ENCODE measurements at places on chromosomes 4 and X.

- no peaks in the 10 kb centered on the region for H3K27me3 ChIP-seq
- H3K27ac ChIP-seq, result no peak overlapping the region
- no peak overlapping the region for H3K4me3 ChIP-seq
- no peaks in the 10 kb centered on the region for H3K4me1 ChIP-seq
- peaks cover 26% of the 10 kb centered on the region for H3K36me3 ChIP-seq
Measured at GRCh38 chr4:168380290-168380689, 61.7 kb upstream of the DDX60 start.

DNA sequence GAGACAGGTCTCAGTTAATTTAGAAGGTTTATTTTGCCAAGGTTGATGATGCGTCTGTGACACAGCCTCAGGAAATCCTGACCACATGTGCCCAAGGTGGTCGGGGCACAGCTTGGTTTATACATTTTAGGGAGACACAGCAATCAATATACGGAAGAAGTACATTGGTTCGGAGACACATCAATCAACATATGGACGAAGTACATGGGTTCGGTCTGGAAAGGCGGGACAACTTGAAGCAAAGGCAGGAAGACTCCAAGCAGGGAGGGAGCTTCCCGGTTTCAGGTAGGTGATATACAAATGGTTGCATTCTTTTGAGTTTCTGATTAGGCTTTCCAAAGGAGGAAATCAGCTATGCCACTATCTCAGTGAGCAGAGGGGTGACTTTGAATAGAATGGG, 225.2 kb upstream of the ZFP42 start:
- no peaks in the 10 kb centered on the region for H3K36me3 ChIP-seq
- no peak overlapping the region for H3K4me3 ChIP-seq
- DNase-seq, result no peak
- no peaks in the 10 kb centered on the region for H3K4me1 ChIP-seq
- H3K27me3 ChIP-seq, result no peaks in the 10 kb centered on the region
- no peak overlapping the region for H3K27ac ChIP-seq

DNA sequence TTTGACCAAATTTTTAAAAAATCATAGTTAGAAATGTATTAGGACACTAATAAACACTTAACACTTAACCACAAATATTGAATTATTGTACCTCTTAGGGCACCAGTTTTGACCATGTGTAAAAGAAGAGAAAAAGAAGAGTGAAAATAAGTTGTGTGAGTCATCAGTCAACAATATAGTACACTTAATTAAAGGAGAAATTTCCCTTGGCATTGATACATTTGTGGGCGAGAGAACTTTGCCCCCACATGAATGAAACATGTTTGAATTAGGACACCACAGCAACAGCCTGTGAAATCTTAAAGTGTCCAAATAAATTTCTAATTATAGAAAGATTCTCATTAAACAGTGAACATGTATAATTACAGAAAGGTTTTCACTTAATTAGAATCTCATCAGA, 1292.8 kb upstream of the TENM3 start:
- H3K4me3 ChIP-seq, result no peak overlapping the region
- DNase-seq, result no peak
- no peaks in the 10 kb centered on the region for H3K27me3 ChIP-seq
- H3K4me1 ChIP-seq, result no peaks in the 10 kb centered on the region
- H3K36me3 ChIP-seq, result no peaks in the 10 kb centered on the region
- no peak overlapping the region for H3K27ac ChIP-seq

DNA sequence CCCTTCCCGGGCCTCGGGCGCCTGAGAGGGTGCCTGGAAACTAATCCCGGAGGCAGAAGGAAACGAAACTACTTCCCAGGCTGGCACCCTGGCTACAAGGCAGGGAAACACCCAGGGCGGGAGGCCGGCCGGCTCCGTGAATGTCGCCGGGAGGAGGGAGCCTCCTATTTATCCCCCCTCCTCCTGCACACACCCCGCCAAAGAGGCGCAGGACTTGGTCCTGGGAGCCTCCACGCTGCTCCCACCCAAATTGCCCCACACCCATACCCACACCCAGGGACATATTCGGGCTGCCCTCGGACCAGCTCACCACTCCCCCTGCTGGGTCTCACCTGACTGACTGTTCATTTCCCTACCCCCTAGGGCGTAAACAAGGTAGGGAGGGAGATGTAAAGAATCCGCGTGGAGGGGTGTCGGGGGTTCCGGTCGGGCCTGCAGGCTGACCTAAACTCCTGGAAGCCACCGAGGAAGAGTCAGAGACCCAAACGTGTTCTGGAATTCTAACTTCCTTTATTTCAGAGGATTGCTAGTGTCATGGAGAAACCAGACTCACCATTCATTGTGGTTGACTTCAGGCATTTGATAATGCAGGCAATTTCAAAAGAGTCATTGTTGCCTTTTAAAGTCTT, at the start of gene BTC:
Gene BTC (minus strand): TSS at position 142 of the 629 bp plus-strand sequence. CDS start 198 bp downstream, outside the sequence.
- peaks cover 15% of the 10 kb centered on the region for H3K4me1 ChIP-seq
- H3K4me3 ChIP-seq, result peak within 1 kb of the TSS; percentile 52
- H3K36me3 ChIP-seq, result no peaks in the 10 kb centered on the region
- DNase-seq, result no peak

GRCh38 chr4:87166296-87166854, 54.0 kb downstream of the KLHL8 start:
- no peak for DNase-seq
- no peaks in the 10 kb centered on the region for H3K4me1 ChIP-seq
- H3K4me3 ChIP-seq, result no peak overlapping the region
- H3K27ac ChIP-seq, result no peak overlapping the region
- no peaks in the 10 kb centered on the region for H3K36me3 ChIP-seq
- no peaks in the 10 kb centered on the region for H3K27me3 ChIP-seq

DNA sequence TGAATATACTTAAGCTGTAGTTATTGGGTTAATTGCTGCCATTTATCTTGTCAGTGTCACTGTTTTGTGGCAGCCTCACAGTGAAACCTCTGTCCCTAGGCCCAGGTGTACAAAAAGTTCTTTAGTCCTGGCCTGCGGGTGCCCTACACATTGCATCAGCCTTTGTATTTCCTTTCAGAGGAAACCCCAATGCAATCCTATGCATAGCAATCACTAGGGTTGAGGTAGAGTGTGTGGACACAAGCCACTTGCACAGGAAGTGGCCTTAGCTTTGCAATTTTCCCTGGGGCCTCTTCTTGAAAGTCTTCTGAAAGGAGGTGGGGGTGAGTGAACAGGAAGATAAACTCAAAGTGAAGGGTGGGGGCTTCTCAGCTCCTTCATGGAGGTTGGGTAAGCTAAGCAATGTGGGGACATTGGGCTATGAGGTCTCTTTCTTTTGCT, 27.8 kb downstream of the VSIG4 start:
- no peaks in the 10 kb centered on the region for H3K36me3 ChIP-seq
- no peak overlapping the region for H3K4me3 ChIP-seq
- H3K4me1 ChIP-seq, result no peaks in the 10 kb centered on the region
- DNase-seq, result no peak
- no peak overlapping the region for H3K27ac ChIP-seq

DNA sequence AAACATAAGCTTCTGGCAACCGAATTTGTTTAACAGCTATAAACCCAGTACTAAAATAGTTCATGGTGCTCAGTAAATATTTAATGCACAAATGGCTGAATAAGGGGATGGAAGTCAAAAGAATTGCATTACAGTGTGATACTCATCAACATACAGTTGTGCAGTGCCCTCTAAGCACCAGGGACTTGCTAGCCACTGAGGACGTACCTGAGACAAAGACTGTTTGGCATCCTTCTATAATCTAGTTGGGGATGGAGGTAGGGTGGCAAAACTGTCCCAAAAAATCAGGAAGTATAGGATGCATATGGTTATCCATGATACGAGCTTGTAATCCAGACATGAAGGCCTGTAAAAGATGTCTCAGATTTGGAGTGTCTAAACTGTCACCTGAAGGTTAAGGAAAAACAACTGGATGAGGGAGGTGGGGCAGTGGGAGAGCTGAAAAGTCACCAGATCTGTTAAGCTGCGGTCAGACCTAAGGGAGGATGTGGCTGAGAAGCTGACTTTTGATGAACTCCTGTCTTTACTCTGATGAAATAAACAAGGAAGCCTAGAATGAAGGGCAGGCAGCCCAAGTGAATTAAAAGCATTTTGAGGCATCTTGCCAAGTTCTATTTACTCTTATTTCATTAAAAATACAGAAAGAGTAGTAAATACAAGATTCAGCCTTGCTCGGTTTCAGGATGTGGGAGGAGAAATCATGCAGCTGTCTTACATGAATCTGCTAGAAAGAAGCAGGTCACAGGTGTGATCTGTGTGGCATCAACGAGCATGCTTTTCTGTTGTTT, 12.0 kb upstream of the CD38 start:
- H3K4me1 ChIP-seq, result no peaks in the 10 kb centered on the region
- H3K27ac ChIP-seq, result no peak overlapping the region
- no peaks in the 10 kb centered on the region for H3K36me3 ChIP-seq
- no peak overlapping the region for H3K4me3 ChIP-seq
- no peaks in the 10 kb centered on the region for H3K27me3 ChIP-seq
- DNase-seq, result no peak

DNA sequence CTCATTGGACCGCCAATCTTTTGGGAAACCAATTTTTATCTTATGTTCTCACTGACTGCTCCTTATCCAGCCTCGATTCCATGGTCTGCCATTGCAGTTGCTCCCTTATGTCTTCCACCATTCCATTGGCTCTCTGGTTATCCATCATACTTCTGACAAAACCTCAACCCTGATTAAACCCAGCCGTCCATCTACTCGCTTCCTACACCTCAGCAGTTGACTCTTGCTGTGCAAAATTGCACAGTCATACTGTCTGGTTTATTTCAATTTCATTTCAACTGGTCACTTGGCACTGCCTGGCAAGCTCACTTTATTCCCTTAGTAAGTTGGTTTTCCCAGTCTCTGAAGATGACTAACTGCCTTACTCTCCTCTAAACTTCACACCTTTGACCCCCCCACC, 26.2 kb downstream of the ARL9 start:
- peaks cover 9% of the 10 kb centered on the region for H3K4me1 ChIP-seq
- H3K4me3 ChIP-seq, result no peak overlapping the region
- DNase-seq, result no peak
- no peaks in the 10 kb centered on the region for H3K27me3 ChIP-seq

GRCh38 chr4:93409035-93409434, 419.5 kb upstream of the ATOH1 start:
- DNase-seq, result no peak
- no peak overlapping the region for H3K27ac ChIP-seq
- no peak overlapping the region for H3K4me3 ChIP-seq
- H3K36me3 ChIP-seq, result no peaks in the 10 kb centered on the region
- no peaks in the 10 kb centered on the region for H3K4me1 ChIP-seq
- H3K27me3 ChIP-seq, result no peaks in the 10 kb centered on the region

GRCh38 chr4:161256716-161257115, 907.1 kb downstream of the FSTL5 start:
- H3K4me3 ChIP-seq, result no peak overlapping the region
- DNase-seq, result no peak

DNA sequence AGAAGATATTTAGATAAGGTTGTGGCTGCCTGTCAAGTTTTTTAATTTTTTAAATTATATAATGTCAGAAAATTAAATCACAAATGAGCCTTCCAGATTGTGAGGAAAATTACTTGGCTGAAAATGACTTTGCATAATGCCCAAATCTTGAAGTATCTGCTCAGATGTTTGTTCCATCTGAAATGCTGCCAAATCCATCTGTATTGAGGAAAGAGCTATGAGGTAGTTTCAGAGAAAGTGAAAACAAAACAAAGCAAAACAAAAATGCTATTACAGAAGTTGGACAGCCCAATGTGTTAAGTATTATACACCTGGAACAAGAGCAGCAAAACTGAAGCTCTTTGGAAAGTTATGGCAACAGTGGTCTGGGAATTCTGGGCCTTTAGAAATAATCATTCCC, 23.3 kb upstream of the GUCY1B1 start:
- H3K4me1 ChIP-seq, result no peaks in the 10 kb centered on the region
- DNase-seq, result no peak
- H3K27me3 ChIP-seq, result no peaks in the 10 kb centered on the region

GRCh38 chr4:101191302-101192098, 155.8 kb downstream of the PPP3CA start:
- H3K4me1 ChIP-seq, result peaks cover 28% of the 10 kb centered on the region
- no peaks in the 10 kb centered on the region for H3K36me3 ChIP-seq
- peak overlapping the region; percentile 76 for H3K27ac ChIP-seq
- no peaks in the 10 kb centered on the region for H3K27me3 ChIP-seq
- no peak for DNase-seq
- H3K4me3 ChIP-seq, result peak overlapping the region; percentile 12

DNA sequence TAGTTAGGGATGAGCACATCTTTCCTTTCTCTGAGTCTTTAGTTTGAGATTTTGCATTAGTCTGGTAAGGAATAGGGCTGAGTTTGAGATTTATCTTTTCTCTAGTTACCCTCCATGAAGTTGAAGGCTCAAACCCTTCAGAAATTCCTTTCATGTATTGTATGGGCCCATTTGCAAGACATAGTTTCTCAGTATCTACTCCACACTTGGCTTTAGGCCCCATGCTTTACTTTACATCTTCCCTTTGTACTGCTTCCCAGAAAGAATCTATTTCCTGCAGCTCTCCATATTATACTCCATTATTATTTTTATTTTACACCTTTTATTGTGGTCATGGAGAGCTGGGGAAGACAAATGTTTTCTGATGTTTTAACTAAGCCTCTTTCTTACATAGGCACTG, 1038.2 kb downstream of the TECRL start:
- H3K4me1 ChIP-seq, result no peaks in the 10 kb centered on the region
- H3K27ac ChIP-seq, result no peak overlapping the region
- no peak overlapping the region for H3K4me3 ChIP-seq
- H3K27me3 ChIP-seq, result no peaks in the 10 kb centered on the region

GRCh38 chr4:102256321-102256720, 89.0 kb downstream of the SLC39A8 start:
- H3K36me3 ChIP-seq, result no peaks in the 10 kb centered on the region
- H3K4me1 ChIP-seq, result no peaks in the 10 kb centered on the region
- no peak overlapping the region for H3K4me3 ChIP-seq
- H3K27me3 ChIP-seq, result no peaks in the 10 kb centered on the region

- H3K27ac ChIP-seq, result no peak overlapping the region
- H3K36me3 ChIP-seq, result no peaks in the 10 kb centered on the region
- no peak overlapping the region for H3K4me3 ChIP-seq
- no peaks in the 10 kb centered on the region for H3K4me1 ChIP-seq
- no peaks in the 10 kb centered on the region for H3K27me3 ChIP-seq
Measured at GRCh38 chr4:65007841-65008439, 598.7 kb upstream of the TECRL start.

DNA sequence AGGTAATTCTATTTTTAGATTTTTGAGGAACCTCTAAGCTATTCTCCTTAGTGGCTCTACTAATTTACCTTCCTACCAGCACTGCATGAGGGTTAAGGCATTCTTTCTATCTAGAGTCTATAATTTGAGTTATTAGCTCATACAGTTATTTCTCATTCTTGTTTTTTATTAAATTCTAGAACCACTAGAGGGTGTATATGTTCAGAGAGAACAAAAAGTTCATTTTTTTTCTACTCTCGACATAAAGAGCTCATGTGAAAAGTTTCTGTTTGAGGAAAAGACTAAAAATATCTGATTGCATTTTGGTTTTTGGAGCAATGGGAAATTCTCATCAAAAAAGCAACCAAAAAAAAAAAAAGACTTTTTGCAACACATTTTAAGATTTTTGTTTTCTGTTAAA, 57.0 kb upstream of the LRAT start:
- H3K4me3 ChIP-seq, result no peak overlapping the region
- H3K4me1 ChIP-seq, result no peaks in the 10 kb centered on the region
- H3K36me3 ChIP-seq, result no peaks in the 10 kb centered on the region
- no peaks in the 10 kb centered on the region for H3K27me3 ChIP-seq
- no peak overlapping the region for H3K27ac ChIP-seq
